CD4-positive, alpha-beta T cell treated with Interleukin-4 for 1 hour (primary cell): ENCODE measurements at places on chromosomes 11 and 22.

DNA sequence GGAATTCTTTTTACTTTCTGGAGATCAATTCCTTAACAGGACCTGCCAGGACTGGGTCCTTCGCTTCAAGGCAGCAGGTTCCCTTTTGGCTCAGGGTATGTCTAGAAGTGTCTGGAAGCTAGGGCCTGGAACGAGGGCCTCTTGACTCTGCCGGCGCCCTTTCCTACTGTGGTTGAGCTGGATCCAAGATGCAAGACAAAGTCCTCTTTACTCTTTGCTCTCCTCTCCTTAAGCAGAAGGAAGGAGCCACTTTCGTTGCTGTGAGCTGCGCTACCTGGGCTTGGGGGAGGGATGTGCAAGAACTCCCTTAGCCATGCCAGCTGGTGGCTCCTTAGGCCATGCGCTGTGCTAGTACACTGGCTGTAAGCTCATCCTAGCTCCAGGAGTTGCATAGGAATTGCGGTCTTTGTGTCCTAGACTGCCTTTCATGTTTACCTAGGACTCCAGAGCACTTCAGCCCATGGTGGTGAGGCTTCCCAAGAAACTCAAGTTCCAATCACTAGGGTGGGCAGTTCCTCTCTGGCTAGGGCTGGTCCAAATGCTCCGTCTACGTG is 18.1 kb downstream of the GLB1L2 start:
- DNase-seq = no peak

- DNase-seq = no peak
Measured at GRCh38 chr22:45493286-45493771, 9.4 kb upstream of the FBLN1 start.

- no peak for DNase-seq
Measured at GRCh38 chr11:102630598-102631448, 5.7 kb upstream of the MMP20 start.

GRCh38 chr22:48369789-48370507 is 1457.7 kb downstream of the BRD1 start:
- DNase-seq = no peak

DNA sequence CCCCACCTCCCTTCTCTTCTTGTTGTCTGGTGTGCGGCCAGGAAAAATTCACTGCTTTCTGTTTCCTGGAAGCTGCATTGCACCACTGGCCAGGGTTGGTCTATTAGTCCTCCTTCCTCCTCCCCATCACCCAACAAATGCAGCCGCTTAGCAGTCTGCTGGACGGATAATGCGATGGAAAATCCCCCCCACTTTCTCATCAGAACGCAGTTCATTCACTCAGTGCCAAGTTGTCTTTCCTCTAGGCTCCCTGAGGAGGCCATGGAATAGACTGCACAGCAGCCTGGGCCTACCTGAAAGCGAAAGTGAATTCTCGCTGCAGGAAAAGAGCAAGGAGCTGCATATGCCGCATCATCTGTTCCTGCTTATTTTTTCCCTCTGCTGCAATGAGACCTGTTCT is 513.6 kb downstream of the METTL15 start:
- DNase-seq = no peak

DNA sequence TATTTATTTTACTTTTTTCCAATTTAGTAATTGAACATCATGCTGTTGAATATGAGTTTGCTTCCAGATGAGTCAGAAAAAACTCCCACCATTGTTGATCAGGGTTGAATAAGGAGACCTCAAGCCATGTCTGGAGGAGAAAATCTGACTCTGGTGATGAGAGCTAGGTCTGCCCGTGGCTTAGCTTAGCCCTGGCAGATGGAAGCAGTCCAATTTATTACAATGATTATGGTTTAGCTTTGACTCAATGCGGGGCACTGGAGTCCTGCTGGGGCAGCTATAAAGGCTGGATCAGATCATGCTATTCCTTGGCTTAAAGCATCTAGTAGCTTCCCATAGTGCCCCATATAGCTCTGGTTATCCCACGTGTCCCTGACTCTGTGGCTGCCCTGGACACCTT is 506.5 kb downstream of the MN1 start:
- DNase-seq = no peak

DNA sequence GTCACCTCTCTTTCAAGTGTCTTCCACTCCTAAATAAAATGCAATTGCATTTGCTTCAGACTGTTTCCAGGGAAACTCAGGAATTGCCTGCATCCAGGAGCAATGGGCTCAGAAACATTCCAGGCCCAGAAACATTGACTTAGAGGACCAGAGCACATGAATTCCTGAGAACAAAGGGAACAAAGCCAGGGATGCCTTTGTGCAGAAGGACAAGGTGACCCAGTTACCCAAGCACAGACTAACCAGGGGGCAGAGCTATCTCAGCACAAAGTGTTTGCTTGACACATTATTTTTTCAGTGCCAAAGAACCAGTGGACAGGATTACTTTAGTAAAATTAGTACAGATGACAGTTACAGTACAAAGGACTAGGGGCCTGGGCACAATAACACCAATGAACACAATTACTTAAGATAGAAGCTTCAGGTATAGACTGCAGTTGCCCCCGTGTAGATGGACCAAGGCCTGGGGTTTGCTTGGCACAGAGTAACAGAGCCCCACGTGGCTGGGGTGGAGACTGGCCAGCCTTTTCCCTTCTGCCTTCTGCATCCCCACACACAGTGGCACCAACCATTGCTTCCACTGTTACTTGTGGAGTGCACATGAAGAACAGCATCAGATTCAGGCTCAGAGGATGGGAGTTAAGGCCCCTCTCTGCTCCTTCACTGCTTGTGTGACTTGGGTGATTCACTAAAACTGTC is 500.8 kb downstream of the INSC start:
- DNase-seq = no peak

GRCh38 chr22:42608823-42609361 is 5.8 kb downstream of the POLDIP3 start:
- DNase-seq = no peak

- DNase-seq = no peak
Measured at GRCh38 chr11:44804449-44805437, 78.0 kb downstream of the TSPAN18 start.

GRCh38 chr11:129414144-129414872 is 38.7 kb downstream of the BARX2 start:
- no peak for DNase-seq

- no peak for DNase-seq
Measured at GRCh38 chr22:48555606-48556005, 1272.1 kb downstream of the BRD1 start.

- DNase-seq = no peak
Measured at GRCh38 chr11:128499613-128500253, 87.6 kb downstream of the ETS1 start.

- no peak for DNase-seq
Measured at GRCh38 chr11:96146765-96147164, 196.2 kb downstream of the MAML2 start.

DNA sequence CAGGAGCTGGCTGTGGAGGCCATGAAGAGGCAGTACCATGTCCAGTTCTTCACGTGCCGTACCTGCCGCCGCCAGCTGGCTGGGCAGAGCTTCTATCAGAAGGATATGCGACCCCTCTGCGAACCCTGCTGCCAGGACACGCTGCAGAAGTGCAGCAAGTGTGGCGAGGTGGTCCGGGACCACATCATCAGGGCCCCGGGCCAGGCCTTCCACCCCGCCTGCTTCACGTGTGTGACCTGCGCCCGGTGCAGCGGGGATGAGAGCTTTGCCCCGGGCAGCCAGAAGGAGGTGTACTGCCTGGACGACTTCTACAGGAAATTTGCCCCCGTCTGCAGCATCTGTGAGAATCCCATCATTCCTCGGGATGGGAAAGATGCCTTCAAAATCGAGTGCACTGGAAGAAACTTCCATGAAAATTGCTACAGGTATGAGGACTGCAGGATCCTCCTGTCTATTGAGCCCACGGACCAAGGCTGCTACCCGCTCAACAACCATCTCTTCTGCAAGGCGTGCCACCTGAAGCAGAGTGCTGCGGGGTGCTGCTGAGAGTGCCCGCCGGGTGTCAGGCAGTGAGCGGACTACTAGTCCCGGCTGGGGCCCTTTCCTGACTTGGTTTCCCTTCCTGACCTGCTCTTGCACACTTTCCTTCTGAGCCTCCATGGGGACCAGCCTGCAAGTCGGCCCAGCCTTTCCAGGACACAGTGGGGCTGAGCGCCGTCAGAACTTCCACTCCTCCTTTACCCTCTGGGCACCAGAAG is 22.0 kb upstream of the PHF21A start:
- no peak for DNase-seq

DNA sequence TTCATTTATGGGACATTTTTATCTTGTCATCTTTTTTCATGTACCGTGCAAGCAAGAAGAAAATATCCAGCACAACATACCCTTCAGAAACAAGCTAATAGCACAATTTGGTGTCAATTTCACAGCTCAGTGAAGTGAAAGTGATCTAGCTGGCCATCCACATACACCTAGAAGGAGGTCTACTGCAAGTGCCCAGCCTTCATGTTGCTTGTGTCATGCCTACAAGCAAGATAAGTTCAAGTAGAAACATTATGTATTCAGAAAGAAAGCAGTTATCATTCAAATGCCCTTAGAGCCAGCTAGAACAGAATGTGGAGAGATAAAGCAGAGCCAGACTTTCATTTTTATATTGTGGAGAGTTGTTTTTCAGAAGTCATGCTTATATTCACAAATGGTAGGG is 325.7 kb upstream of the PITPNB start:
- DNase-seq = no peak

DNA sequence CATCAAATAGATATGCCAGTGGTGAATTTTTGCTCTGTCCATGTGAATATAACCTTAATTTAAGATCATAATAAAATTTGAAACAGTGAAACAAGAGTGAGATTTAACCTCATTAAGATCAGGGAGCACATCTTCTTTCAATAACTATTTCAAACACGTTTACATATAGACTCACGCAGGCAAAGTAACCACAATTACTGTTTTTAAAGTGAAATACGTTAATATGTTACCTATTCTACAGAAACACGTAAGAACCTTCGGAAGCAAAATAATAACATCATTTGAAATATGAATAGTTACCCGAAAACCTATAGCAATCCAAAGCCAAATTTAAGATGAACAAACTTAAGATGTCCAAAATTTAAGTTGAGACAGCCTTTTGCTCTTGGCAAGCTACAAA is 136.2 kb upstream of the ZC3H12C start:
- no peak for DNase-seq

DNA sequence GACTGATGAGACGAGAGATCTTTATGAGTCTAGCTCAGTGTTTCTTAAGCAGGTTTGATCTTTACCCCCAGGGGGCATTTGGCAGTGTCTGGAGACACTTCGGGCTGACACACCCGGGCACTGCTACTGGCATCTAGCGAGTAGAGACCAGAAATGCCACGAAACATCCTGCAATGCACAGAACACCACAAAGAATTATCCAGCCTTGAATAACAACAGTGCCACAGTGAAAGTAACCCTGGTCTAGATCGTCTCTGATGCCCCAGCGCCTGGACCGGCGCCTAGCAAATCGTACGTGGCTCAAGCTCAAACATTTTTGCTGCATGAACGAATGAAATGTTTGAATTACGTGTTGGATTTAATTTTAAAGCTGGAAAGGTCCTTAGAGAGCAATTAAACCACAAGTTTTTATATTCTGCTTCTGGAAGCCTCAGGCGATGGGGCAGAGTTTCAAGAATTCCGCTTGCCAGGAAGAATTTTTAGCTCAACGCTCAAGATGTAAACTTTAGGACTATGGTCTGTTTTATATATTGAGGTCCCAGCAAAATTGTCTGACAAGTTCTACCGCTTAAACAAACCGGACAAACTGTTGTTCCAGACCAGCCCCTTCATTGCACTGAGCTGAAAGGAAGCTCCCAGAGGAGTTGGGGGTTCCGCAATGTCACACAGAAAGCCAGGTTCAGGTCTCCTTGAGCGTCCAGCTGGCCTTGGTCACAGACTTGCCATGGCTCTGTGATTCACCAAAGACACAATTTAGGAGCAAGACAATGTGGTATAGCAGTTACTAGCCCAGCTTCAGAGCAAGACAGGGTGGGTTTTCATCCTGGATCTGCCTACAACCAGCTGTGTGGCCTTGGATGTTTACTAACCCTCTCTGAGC is 44.2 kb upstream of the SMTN start:
- DNase-seq = no peak

DNA sequence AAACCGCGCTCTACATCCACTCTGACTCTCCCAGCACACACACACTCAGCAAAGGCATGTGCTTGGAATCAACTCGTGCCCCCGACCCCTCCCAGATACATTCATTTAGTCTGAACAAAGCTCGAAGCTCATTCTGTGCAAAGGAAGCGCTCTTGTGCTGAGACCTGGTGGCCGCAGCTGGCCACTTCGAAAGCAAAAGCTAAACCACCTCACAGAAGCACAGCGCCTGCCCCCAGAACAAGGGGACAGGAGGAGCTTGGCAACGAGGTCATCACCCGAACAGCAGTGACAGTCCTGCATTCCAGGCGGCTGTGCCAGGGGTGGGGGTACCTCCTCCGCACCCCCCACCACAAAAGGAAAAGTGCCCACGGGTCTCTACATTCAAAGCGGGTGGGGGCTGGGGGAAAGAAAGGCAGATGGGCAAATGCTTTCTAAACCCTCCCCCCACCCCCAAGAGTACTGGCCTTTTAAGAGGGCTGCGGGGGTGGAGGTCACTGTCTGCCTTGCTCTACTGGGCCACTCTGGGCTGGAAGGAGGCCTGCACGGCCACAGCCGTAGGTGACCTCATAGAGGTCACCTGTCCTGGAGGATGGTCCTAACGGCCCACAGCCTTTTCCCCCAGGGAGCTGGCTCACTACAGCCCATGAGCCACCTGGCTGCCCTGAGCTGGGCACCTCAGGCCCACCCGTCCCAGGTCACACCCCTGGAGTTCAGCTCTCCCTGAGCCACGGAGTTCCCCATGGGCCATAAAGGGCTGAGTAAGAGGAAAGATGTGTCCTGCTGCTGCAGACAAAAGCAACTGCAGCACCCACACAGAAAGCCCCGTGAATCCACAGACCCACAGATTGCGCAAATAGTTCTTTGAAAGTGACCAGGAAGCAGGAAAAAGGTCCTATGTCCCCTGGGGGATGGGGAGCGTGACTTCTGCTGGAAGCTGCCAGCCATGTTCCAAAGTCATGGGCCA is 21.3 kb downstream of the CBX7 start:
- DNase-seq = no peak

- no peak for DNase-seq
Measured at GRCh38 chr11:67376873-67377808, 3.7 kb upstream of the CLCF1 start.

- DNase-seq = no peak
Measured at GRCh38 chr22:26172389-26172990, 3.2 kb downstream of the SEZ6L start.

DNA sequence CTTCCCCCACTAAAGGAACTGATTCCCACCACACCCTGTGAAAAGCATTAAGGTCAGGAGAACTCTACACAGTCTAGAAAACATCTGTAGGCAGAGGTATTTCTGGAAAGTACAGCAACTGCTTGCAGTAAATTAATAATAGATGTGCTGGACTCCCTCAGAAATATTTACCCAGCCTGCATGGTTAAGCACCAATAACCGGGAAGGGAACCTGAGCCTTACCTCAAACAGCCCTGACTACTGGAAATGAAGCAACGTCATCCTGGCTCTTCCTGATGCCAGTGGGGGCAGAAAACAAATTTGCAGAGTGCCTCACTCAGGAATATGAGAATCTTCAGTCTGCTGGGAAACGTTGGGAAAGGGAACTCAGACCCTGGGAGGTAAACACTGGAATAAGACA is 318.1 kb downstream of the TENM4 start:
- no peak for DNase-seq
